WTC11 (cell line): ENCODE measurements at places on chromosomes 13 and 19. TPM values are rescaled to one million over a fixed set of nuclear protein-coding genes. Genes with fewer than 3 reads are reported as not detected.

- no peak for DNase-seq
Measured at GRCh38 chr13:81171065-81171647, 830.2 kb upstream of the SPRY2 start.

- peak; percentile 56 for DNase-seq
Measured at GRCh38 chr13:99892196-99892613, 79.4 kb downstream of the ZIC5 start.

EPS8L1 gene
- 38.9 to 43.8 TPM (median 42.8 TPM) in 3 replicates for total RNA-seq

CCL25 gene
- total RNA-seq = 0.53 TPM in 1 of 3 replicates, not detected in the others

- no peak for DNase-seq
Measured at GRCh38 chr13:31115616-31116015, 46.1 kb downstream of the HSPH1 start.

DNA sequence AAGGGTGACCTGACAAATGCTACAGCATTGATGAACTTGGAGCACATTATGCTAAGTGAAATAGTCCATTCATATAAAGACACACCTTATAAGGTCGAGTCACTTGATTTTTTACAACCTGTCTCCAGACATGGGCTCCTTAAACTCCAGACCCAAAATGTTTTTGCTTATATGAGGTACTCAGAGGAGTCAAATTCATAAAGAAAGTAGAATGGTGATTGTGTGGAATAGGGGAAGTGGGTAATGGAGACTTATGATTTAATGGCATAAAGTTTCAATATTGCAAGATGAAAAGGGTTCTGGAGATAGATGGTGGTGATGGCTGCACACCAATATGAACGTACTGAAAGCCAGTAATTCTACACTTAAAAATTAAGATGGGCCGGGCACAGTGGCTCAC, 59.3 kb downstream of the ZNF627 start:
- DNase-seq = no peak

GRCh38 chr13:20826843-20827560, 53.2 kb upstream of the EEF1AKMT1 start:
- DNase-seq = no peak

CCDC194 gene
- total RNA-seq = 0.37 to 0.87 TPM (median 0.76 TPM) in 3 replicates

- no peak for DNase-seq
Measured at GRCh38 chr19:29560313-29561075, 34.7 kb downstream of the VSTM2B start.

- no peak for DNase-seq
Measured at GRCh38 chr19:12244370-12244769, 50.3 kb downstream of the ZNF44 start.

- DNase-seq = no peak
Measured at GRCh38 chr13:32310134-32310706, 4.9 kb downstream of the ZAR1L start.

GIPC3 gene
- 1.0 to 2.3 TPM (median 1.6 TPM) in 3 replicates for total RNA-seq

- no peak for DNase-seq
Measured at GRCh38 chr13:106859533-106859904, 291.6 kb upstream of the ARGLU1 start.

DNA sequence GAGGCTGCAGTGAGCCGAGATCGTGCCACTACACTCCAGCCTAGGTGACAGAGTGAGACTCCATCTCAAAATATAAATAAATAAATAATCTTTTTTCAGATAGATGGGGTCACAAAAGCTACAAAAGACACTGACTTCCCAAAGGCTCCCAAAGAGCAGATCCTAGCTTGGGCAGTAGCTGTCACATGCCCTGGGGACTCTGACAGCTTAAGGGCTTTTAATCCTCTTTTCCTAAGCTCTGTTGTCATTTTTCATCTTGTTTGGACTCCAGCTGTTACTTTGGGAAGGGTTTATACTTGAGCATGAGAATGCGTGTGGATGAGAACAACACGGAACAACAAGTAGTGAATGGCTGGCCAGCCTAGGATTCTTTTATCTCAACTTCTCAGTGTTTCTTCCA, 231.7 kb downstream of the MZT1 start:
- no peak for DNase-seq

DNA sequence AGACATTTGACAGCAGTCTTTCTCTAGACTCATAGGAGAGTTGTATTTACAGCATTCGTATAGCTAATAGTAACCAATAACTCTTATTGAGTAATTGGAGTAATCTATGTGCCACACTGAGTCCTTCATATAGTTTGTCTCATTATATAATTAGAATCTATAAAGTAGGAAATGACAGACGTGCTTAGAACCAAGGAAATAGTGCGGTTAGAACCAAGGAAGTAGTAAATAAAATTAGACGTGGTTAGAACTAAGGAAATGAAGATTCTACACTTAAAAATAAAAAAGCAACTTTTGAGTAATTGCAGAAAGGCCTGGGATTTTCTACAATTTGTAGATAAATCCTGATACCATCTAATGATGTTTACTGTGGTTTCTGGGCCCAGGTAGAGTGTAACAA, 107.8 kb upstream of the TNFSF11 start:
- no peak for DNase-seq

DNA sequence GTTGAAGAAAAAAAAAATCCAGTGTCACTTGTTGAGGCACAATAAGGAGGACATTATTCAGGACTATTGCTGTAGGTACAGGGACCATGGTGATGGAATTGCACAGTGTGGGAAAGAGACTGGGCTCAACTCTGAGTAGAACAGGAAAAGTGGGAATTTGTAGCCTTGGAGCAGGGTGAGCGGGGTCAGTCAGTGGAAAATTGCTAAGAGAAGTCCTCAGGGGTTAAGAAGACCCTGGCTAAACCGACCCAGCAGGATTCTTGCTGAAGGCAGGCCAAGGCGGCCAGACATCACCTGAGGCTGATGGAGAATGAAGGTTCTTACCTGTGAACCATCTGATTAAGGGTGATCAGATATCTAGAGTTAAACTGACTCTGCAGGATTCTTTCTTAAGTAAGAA, 12.5 kb downstream of the LAIR2 start:
- no peak for DNase-seq

- DNase-seq = no peak
Measured at GRCh38 chr13:68160466-68160865, 930.3 kb upstream of the PCDH9 start.

BCL3 gene
- 4.6 to 7.8 TPM (median 5.6 TPM) in 3 replicates for total RNA-seq

- no peak for DNase-seq
Measured at GRCh38 chr19:32830231-32831014, 39.1 kb downstream of the SLC7A9 start.

- no peak for DNase-seq
Measured at GRCh38 chr13:86569974-86570373, 770.8 kb upstream of the SLITRK6 start.

GRCh38 chr19:15115080-15115479, 7.9 kb downstream of the SYDE1 start:
- no peak for DNase-seq

GRCh38 chr19:35045667-35046300, 4.3 kb downstream of the HPN start:
- peak; percentile 63 for DNase-seq

DNA sequence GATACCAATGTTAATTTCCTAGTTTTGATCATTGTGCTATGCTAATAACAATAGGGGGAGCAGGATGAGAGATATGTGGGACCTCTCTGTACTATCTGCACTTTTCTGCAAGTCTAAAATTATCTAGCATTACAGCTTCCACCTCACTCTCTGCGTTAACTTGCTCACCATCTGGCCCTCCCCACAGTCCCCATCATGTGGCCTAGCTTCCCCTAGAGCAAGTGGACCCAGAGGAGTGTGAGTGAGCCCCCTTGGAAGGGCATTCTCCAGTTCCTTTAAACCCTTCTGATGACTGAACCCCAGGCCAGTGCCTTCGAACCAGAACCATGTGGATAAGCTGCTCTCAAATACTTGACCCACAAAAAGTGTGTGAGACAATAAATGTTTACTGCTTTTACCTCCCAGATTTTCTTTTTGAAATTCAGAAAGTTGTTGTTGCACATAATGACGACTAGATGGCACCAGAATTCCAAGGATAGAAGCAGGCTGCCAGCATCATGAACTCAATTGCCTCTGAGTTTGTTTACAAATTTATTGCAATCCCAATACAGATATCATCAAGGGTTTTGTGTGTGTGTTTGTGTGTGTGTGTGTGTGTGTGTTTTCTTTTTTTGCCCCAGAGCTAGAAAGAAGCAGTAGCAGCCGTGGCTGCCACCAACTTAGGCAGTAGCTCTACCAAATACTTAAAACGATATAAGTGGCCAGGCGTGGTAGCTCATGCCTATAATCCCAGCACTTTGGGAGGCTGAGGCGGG, 49.0 kb upstream of the ZNF780A start:
- no peak for DNase-seq

DNA sequence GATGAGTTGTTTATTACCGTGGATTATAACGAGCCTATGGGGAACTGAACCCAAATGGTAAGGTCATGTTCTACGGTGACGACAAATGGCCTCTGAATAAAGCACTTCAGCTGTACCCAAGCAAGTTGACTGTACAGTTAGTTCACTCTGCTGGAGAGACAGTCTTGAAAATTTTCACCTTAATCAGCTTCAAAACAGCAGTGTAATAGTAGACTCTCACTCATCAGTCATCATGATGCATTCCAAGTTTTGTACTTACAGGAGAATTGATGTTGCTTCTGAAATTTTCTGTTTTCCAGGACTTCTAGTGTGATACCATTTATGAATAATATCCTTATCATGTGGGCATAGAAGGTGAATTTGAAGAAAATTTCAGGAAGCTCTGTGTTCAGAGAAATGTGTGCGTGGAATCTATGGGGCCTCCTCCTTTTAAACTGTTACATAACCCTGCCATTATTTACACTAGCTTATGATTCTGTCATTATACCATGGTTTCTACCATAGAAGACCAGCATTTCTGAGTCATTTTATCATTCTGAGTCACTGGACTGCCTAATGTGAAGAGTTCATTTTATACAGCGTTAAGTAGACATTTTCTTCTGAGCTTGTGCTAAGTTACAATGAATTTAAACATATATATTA, 96.9 kb downstream of the WDFY2 start:
- no peak for DNase-seq

DNA sequence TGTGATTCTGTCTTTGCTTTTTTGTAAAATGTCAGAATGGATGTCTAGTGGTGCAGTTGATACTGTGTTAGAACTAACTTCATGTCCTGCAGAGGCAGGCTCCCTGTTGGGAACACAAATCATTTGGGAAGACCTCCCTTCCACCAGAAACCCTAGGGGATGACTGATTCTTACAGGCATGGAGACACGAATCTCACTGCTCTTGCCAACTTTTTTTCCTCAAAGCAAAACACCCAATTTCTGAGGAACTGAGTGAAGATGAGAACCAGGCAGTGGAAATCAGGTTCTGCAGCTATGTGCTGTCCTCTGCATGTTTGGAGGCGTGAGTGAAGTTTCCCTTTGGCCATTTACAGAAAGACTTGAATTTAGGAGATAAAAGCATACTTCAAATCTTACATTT, 87.5 kb upstream of the CSNK1A1L start:
- DNase-seq = no peak

ZNF700 gene
- 9.1 to 11.4 TPM (median 10.7 TPM) in 3 replicates for total RNA-seq

KANK3 gene
- 7.8 to 8.0 TPM (median 8.0 TPM) in 3 replicates for total RNA-seq

DNA sequence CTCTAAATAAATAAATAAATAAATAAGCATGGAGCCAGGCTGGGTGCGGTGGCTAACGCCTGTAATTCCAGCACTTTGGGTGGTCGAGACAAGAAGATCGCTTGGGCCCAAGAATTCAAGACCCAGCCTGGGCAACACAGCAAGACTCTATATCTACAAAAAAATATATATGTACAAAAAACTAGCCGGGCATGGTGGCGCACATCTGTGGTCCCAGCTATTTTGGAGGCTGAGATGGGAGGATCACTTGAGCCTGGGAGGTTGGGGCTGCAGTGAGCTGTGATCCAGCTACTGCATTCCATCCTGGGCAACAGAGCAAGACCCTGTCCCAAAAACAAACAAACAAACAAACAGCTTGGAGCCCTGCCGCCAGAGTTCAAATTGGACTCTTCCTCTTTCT, 2.7 kb downstream of the ACTMAP start:
- DNase-seq = no peak

DNA sequence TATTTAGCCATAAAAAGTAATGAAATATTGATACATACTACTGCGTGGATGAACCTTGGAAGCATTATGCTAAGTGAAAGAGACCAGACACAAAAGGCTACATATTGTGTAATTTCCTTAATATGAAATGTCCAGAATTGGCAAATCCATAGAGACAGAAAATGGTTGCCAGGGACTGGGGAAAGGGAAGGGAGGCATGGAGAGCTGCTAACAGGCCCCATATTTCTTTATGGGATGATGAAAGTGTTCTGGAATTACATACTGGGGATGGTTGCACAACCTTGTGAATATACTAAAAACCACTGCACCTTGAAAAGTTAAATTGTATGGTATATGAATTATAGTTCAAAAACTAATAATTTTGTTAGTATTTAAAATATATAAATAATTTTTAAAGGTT, 3.6 kb downstream of the IFT88 start:
- DNase-seq = no peak

- DNase-seq = no peak
Measured at GRCh38 chr19:54473071-54473891, at the start of gene CDC42EP5. Gene CDC42EP5 (minus strand): TSS chr19:54473296. CDS start chr19:54465547, 7,749 bp downstream.

DNA sequence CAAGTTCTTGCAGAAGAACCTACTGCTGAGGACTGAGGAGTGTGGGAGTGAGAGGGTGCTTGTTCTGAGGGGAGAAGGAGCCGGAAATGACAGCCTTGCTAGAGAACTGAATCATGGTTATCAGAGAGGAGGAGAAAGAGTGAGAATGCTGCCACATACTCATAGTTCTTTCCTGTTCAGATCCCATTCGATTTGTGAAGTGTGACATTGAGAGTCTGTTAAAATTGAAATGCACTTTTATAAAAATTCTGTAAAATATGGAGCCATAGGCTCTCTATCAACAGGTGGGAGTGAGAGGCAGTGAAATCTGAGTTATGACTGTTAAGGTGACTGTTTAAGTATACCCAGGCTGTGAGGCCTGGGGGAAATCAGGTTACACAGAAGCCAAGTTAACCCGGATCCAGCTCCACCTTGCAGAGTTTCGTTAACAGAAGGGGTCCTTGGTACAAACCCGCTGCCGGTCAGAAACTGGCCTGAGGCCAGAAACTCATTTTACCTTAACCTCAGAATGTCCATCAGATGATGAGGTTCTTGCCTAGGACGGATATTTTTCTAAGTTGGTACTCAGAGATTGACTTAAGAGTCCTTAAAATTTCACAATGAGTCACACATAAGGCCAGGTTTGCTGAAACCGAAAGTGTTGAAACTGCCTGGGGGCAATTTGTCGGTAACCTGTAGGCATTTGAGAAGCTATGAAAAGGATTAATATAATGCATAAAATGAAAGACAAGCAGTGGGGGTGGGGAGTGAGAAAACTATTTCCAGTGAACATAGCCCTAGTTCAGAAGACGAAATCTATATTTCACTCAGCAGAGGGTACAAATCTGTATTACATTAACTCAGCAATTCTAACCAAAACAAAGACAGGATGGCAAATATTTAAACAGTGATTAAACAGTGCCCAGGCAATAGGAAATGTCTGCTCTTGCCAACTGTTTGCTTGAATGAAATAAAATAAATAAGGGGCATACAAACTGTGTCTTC, 350.5 kb downstream of the KCNRG start:
- DNase-seq = no peak
